Suppressor macrophage treated with lipopolysaccharide for 1 hour (primary cell): ENCODE measurements at places on chromosomes 6 and 20.
A peak's percentile ranks its signal among the peaks of the same experiment; 100 is the strongest.

GRCh38 chr6:25669413-25669812 is 17.4 kb downstream of the SCGN start:
- DNase-seq, result no peak

GRCh38 chr6:163341224-163342061 is 73.1 kb upstream of the QKI start:
- no peak for DNase-seq

DNA sequence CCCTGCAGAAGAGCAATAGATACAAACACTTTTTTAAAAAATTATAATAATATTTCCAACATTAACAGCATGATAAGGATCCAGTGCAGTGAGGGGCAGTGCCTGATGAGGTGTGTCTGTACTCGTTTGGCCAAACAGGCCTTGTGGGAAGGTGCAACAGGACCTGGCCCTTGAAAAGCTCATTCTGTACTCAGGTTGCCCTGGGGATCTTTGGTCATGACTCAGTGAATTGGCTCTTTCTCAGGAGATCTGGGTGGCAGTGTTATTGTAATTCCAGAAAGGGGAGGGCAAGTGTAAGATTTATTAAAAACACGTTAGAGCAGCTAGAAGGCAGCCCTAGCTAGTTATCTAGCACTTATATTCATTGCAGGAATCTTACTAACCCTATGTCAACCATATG is 2.9 kb upstream of the SPINT3 start:
- no peak for DNase-seq

DNA sequence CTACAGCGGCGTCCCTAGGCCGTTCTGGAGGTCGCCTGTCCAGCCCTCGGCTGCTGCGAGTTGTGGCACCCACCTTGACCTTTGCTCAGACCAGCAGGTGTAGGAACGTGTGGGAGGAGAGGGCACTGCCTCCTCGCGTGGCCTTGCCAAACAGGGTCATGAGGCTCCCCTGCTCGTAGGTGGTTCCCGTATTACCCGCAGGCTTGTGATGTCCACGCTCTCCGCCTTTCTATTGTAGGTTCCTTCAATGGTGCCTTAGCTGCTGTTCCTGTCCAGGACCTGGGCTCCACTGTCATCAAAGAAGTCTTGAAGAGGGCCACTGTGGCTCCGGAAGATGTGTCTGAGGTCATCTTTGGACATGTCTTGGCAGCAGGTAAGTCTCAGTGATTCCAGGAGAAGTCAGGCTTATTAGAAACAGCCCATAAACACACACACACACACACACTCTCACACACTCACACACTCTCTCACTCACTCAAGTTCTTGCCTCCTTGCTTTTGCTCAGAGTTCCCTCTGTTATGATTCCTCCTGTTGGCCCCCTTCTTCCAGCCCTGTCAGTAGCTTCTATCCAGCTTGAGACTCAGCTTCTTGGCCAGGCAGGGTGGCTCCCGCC is 942 bp downstream of the ACAT2 start:
- DNase-seq, result peak; percentile 68

- DNase-seq, result peak; percentile 56
These were observed 62.4 kb downstream of the PTCHD4 start for GRCh38 chr6:48048451-48049146.

- DNase-seq, result no peak
These were observed 21.2 kb downstream of the PTPRK start for GRCh38 chr6:128499079-128499731.
